ENCODE measurements at places on chromosomes 3 and 15.
A peak's percentile ranks its signal among the peaks of the same experiment; 100 is the strongest.

DNA sequence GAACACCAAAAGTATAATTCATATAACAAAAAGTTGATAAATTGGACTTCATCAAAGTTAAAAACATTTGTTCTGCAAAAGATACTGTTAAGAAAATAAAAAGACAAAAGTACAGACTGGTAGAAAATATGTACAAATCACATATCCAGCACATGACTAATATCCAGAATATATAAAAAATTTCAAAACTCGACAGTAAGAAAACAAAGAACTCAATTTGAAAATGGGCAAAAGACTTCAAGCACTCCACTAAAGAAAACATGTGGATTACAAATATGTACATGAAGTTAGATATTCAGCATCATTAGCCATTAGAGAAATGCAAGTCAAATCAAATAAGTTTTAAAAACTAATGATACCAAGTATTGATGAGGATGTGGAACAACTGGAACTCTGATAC lies 6.7 kb downstream of the GK5 start:
- DNase-seq, result no peak

- DNase-seq, result no peak
Observed at GRCh38 chr3:125110876-125111480, 55.2 kb upstream of the HEG1 start.

- DNase-seq, result no peak
Observed at GRCh38 chr3:57673156-57673555, 19.7 kb downstream of the DENND6A start.

DNA sequence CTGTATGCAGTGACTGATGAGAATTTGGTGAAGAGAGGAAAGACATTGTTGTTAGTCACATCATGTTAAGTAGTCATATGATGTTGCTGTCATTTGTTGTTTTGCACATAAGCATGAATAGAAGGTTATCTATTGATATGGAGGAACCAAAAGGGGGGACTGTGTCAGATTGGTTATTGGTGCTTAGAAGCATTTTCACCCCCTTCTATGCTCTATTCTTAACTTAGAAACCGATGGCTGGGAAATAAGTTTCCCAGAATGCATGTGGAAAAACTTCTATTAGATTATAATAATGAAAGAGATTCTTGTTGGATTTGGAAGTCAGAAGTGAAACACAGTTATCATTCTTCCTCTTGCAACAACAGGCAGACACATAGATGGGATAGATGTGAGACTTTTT lies 33.2 kb upstream of the CADM2 start:
- no peak for DNase-seq

DNA sequence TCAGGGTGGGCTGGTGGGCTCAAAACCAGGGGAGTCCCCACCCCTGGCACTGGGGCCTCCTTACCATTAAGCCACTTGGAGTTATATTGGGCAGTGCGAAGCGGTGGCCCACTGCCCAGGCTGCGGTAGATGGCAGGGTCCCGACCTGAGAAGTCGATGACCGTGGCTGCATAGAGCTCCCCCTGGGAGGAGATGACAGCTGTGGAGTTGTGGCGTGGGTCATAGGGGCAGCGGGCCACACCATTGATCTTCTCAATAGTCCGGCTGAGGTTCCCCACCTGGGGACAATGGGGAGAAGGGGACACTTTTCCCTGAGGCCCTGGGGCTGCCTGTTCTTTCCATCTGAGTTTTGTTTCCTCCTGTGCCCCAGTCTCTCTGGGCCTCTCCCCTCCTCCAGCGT lies 99.8 kb downstream of the SEMA5B start:
- no peak for DNase-seq

- peak; percentile 92 for DNase-seq
Observed at GRCh38 chr15:35481992-35482391, 64.0 kb downstream of the DPH6 start.

GRCh38 chr3:169478566-169479313 lies 184.8 kb downstream of the MECOM start:
- DNase-seq, result peak; percentile 93

DNA sequence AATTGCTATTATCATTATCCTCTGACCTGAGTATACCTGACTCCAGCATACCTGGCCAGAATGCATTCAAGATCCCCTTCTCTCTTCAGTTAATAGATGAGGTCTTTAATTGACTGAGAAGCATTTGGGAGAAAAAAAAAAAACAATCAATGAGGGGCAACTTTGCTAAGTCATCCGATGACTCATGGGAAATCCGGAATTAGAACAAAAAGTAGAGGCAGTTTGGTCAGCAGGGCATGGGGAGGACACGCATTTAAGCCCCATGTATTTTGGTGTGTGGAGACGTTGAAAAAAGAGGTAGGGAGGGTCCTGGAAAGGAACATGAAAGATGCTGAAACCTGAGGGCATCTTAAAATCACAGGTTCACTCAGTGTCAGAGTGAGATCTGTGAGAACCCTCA lies 256.2 kb downstream of the RORA start:
- DNase-seq, result no peak

DNA sequence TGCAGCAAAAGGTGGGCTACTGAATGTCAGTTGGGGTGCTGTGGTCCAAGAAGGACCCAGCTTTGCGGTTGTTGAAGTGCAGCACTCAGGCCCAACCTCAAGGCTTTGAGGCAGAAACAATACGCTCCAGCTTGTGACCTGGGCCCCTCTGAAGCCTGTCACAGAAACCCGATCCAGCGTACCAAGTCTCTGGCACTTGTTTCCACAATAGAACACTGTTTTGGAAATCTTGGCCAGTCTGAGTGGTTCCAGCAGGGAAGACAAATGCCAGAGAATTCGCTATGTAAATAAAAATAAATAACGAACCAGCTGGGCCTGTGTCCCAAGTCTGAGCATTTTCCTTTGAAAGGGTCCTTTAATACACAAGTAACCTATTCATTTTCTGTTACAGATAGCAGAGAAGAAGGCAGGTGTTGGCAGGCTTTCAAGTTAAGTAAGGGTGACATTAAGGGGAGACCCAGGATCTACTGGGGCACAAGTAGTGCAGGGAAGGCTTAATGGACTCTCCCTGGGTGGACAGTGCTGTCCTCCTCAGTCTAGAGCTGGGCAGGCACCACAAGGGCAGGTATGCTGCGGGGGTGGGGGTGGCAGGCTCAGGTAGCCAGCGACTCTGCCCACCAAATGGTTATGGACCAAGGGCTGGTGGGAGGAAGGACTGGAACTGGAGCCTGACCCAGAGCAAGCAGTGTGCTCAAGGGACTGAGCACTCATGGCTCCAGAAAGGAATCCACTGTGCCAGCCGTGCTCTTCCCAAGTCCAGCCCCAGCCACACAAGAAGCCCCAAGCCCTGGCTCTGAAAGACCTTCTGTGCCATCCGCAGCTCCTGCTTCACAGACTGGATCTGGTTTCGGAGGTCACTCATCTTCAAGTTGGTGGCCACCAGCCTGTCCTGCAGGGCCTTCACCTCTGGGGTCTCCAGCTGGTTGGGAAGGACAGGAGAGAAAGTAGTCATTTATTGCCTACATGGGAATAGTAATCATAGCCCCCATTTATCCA lies 26.3 kb downstream of the CCDC13 start:
- DNase-seq, result no peak

DNA sequence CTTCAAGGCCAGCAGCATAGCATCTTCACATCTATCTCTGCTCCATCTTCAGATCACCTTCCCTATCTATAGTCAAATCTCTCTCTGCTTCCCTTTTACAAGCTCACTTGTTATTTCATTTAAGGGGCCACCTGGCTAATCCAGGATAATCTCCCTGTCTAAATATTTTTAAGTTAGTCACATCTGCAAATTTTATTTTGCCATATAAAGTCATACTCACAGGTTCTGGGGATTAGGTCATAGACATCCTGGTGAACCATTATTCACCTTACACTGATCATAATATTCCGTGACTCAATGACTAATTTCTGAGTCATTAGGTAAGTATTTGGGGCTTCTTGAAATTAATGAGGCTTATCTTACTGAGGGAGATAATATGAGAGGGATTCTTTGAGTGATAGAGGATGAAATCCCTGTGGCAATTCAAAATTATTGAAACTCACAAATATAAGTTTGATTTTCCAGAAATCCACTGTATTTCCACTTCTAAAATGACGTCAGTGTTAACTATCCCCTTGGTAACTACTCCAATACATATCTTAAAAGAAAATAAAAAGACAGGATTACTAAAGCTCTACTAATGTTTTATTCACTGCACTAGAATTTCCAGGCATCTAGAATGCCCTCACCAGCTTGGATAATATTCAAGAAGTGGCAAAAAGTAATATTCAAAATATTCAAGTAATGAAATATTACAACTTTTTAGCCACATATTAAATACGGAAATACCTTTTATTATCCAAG lies 93.7 kb upstream of the RBMS3 start:
- peak; percentile 96 for DNase-seq

- DNase-seq, result no peak
Observed at GRCh38 chr3:119221779-119222320, 18.8 kb downstream of the B4GALT4 start.

DNA sequence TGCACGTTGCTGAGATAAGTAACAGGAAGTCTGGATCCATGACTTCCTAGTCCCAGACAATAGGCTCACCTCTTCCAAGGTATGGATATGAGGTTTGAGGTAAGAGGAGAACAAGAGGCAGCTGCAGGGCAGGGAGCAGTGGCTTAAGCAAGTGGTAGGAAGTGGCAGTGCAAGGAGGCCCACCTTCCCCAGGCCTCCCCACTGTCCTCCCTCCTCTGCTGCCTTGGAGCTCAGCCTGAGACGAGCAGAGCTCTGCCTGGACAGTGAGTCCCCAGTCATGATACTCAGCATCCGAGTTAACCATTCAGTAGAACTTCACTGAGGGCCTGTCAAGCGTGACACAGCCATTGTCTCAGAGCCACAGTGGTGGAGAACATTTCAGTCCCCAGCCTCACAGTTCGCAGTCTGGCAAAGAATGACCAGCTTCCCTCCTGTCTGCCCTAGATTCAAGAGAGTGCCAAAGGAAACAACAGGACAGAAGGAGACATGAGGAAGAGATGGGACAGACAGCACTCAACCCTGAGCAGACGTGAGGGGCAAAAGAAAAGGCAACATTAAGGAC lies 41.4 kb upstream of the BOC start:
- no peak for DNase-seq

- DNase-seq, result no peak
Observed at GRCh38 chr15:99120050-99120777, 15.3 kb downstream of the SYNM start.

GRCh38 chr3:51751287-51751686 lies 27.8 kb downstream of the IQCF6 start:
- no peak for DNase-seq

DNA sequence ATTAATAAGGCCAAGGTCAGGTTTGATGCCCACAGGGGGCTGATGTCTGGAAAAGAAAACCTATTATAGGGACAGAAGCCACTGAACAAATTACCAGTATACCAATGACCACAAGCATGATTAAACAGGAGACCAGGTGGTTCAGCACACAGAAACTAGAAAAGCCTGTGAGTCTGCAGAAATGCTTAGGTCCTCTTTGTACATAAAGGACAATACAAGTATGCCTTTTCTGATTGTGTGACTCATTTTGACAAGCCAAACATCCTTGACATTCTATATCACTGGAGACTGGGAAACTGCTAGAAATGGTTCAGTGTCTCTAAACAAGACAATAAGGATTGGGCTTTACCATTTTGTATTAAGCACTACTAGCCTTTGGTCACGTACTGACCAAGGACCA lies 113.2 kb upstream of the MYO5C start:
- DNase-seq, result no peak

DNA sequence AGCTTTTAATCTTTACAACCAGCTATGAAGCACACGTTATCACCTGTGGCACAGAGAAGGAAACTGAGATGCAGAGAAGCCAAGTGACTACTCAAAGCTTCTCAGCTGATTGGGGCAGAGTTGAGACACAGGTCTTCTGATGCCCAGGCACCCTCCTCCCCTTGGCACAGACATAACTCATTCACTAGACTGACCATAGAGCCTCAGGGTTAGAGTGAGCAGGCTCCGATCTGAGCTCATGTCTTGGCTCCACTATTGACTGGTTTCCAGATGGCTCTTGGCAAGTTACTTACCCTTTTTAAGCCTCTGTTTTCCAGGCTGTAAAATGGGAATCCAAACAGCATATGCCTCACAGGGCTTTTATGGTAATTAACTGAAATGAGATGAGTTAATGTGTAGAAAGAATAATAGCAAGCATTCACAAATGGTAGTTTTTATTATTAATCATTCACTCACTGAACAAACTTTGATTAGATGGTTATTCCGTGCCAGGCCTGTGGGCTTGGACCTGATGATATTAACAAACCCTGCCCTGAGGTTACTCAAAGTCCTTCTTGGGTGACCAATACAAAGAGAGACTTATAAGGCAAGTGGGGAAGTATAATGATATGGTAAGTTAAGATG lies 184.3 kb downstream of the ANXA2 start:
- no peak for DNase-seq

- DNase-seq, result no peak
Observed at GRCh38 chr3:136512381-136512780, 239.8 kb downstream of the STAG1 start.

GRCh38 chr3:194711913-194712312 lies 26.2 kb downstream of the FAM43A start:
- peak; percentile 92 for DNase-seq

GRCh38 chr3:197031315-197032285 lies 2.0 kb upstream of the MELTF start:
- peak; percentile 99 for DNase-seq

DNA sequence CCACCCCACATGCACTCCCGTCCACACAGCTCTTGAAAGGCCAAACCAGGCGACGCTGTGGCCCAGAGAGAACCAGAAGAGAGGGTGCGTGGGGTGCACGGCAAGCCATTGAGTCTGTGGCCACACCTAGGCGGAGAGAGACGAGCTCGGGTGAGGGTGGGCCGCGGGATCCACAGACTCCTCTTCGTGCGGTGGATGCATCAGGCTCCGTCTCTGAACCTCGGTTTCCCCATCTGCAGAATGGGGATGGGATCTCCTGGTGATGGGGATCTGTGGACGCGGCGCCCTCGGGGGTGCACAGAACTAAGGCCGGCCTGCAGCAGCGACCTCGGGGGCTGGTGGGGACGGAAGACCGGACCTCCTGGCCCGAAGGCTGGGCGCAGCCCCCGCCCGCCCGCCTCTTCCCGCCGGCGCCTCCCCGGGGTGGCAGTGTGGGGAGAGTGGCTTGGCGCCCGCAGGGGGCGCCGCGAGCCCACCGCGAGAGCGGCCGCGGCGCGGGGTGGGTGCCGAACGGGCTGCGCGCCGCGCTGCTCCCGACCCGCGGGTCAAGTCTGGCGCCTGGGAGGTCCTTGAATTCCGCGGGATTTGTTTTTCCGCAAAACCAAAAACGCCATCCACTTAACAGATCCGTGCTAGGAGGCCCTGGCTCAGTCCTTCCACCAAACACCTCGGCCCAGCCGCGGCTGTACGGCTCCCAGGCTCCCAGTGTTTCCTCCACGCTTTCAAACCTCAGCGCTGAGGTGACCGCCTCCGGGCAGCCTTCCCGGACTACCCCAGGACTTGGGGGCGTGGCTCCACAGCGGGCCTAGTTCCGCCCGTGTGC lies 13.2 kb upstream of the ADPGK start:
- no peak for DNase-seq

GRCh38 chr3:49378249-49378895 lies 20.2 kb upstream of the GPX1 start:
- peak; percentile 87 for DNase-seq

- DNase-seq, result no peak
Observed at GRCh38 chr15:61680260-61681037, 379.8 kb downstream of the VPS13C start.
